Small intestine (tissue), 16 donors: ENCODE measurements at places on chromosomes 16 and 17.

DNA sequence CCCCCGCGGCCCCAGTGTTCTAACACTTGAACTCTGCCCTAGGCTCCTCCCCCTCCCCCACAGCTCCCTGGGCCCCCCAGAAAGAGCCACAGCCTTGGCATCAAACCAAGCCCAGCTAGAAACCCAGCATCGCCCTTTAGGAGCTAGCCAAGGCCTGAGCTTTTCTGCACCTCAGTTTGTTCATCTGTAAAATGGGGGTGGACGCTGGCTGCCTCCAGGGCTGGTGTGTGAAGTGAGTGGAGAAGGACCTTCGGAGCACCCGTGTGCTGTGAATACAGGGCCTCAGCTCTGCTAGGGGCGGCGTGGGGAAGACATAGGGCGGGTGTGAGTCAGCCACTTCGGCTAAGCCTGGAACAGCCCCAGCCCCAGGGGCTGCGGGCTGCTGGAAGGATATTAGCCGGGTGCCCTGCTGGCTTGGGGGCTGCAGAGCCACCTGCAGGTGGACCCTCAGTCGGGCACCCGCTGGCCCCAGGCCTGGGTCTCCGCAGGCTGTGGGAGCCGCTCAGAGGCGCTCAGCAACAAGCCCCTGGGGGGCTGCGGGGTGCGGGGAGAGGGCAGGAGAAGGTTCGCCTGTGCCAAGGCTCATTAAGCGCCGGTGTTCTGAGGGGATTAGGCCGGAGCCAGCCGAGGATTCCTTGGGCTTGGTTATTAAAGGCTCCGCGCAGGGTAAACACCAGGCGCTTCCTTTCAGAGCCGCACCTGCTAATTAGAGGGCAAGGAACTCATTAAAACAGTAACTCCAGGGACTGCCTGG, 217.0 kb upstream of the CIBAR2 start:
- peak; percentile 80 for DNase-seq

- DNase-seq, result no peak
These were observed 39.0 kb downstream of the HLF start for GRCh38 chr17:55303701-55304145.

DNA sequence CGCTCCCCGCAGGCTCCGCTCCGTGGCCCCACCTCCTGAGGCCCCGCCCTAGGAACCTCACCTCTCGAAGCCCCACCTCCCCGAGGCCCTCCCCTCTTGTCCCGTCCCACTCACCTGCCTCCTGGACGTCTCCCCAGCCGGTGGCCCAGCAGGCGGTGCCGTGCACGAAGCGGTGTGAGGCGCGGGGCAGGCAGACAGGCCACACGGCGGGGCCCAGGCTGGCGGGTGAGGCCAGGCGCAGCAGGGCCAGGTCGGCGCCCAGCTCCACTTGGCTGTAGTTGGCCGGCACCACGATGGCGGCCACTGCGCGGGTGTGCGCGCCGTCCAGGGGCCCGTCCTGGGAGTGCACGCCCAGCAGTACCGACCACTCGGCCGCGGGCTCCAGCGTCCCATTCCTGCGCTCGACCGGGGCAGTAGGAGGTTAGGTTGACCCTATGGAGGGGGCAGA, 1.6 kb downstream of the PRSS36 start:
- DNase-seq, result peak; percentile 88

DNA sequence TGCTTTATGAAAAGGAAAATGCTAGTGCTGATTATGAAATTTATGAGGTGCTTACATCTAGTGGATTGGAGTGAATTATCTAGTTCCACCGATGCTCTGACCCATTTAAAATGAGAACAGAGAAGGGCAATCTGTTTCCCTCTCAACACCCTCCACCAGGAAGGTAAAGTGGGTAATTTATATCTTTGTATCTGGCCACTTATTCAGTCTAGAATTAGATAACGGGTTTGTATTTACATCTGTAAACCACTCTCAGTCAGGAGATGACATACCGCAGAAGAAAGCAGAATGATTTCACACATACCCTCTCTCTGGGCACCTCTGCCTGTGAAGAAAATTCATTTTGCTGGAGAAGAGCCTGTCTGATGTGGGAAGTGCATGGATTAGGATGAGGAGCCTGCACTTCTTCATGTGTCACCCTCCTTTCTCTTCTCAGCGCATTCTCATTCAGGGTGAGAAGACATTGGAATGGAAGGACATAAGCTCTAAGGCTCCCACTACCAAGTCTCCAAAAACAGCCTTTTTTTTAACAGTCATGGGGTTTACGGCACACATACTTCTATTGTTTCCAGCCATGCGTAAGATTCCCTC, 646.7 kb upstream of the SALL1 start:
- DNase-seq, result no peak

DNA sequence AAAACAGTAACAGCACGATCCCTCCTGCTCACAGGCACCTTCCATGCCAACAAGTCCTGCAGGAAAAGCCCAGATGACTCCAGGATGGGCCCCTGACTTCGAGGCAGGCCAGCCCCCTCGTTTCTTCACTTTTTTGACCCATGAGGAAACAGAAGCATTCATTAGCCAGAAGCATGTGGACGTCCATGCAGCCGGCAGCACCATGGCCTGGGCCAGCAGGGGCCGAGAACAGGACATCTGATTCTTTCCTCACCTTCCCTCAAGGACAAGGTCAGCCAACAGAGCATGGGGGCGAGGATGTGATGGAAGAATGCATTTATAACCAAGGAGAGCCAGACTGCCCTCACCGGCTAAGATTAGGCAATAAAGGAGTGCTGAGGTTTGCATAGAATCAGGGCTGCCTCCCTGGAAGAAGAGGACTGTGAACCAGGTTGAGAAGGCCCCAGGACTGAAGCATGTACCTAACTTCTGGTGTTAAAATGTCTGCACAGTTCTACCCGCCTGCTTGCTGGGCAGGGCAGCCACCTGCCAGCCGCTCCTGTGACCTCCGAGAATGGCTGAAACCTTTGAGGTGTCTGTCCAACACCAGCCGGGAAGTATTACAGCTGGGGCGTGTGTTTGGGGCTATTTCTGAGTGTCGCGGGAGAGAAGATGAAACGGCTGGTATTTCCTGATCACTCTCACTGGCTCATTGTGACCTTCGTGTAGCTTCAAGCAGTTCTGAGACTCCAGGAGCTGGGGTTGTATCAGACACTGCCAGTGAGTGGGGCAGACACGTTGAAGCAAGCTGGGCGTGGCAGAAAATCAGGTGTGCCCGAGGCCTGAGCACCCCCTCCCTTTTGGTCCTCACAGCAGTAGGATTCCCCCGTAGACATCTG, 94.0 kb upstream of the TNRC6C start:
- DNase-seq, result no peak

DNA sequence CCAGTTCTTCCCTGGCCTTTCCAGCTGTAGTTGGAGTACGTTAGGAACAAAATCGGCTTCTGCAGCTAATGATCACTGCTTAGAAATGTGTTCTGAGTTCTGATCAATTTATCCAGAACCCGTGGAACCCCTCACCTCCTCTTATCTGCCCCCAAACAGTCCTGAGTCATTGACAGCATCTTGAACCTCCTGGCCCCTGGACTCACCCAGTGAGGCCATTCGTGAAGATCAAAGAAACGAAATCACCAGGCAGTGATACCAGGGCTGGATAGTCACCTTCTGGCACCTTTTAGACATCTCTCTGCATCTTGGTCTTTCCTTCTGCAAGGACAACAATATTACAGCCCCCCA, 17.0 kb upstream of the EXOC7 start:
- DNase-seq, result no peak

DNA sequence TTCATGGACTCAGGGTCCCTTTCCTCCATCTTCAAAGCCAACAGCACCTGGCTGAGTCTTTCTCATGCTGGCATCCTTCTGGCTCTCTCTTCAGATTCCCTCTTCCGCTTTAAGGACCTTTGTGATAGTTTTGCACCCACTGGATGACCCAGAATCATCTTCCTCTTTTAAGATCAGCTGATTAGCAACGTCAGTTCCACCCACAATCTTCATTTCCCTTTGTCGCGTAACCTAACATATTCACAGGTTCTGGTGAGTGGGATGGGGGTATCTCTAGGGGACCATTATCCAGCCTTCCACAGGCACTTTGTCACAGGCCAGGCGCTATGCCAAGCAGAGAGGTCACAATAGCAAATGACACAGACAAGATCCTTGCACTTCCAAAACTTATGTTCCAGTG, 593.8 kb downstream of the MAF start:
- DNase-seq, result no peak

- DNase-seq, result peak; percentile 36
These were observed 392.9 kb upstream of the EEF2KMT start for GRCh38 chr16:5490499-5490898.

DNA sequence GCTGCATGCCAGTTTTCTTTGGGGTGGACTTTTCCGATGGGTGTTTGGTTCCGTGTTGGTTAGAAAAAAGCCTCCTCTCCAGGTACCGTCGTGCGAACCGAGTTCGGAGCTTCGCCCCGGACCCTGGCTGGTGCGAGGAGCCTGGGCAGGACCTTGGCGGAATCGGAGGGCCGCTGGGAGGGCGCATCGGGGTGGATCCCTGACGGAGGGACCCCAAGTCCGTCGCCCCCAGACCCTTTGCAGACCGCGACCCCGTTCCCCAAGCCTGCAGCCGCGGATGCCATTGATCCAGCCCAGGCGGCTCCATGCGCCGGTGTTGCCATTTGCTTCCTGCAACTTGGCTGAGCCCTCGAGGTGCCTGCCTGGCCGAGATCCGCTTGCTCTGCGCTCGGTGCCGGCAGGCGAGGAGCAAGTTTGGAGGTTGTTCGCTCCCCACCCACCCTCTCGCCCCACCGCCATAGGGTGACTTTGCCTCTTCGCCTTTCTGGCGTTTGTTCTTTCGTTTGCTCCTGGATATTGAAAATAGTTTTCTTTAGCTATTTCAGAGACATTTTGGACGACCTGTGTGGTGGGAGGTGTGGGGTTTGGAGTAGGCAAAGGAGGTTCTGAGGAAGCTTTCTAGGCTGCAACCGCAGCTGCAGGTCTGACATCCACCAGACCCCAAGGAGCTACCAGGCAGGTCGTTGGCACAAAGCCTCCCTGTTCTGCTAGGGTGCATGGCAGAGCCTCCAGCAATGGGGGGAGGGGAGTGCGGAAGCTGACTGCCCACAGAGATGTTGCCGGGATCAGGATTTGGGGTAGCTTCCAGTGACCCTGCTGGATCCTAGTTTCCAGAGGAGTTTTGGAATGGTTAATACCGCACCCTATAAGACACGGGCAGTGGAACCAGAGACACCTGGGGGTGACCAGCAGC, 58.2 kb downstream of the RAP1GAP2 start:
- peak; percentile 42 for DNase-seq

- no peak for DNase-seq
These were observed 12.5 kb downstream of the CDH13 start for GRCh38 chr16:82639263-82639662.
